ENCODE measurements at places on chromosomes 6 and 20.
A peak's percentile ranks its signal among the peaks of the same experiment; 100 is the strongest.

DNA sequence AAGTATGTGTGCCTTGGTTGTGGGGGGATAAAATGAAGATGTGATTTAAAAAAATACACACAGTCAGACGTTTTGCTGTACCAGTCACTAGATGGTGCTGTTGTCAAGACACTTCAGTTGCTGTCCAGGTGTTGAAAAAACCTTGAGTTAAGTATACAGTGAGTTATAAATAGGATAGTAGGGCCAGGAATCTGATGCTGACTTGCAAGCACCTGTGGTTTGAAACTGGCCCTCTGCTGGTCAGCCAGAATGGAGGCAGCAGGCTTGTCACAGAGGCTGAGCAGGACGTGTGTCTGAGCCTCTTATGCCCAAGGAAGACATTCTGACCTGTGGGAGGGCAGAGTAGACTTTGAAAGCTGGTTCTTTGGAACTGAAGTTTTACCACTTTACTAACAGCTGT is 27.8 kb downstream of the RNF8 start:
- DNase-seq, result peak; percentile 40

DNA sequence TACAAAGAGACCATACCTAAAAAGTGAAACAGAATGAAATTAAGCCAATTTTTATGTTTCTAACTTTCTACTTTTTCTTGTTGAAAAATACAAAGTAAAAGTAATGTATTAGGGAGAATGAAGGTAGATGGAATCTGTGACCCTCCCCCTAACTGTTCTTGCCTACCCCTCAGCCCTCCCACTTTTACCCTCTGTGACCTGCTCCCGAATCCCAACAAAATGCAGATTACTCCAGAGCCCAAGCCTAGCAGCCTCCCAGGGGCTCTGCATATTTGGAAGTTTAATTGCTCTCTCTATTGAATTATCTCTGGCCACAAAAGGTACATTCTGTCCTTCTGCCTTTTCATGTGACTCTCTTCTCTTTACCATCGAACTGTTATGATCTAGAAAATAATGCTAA is 201.5 kb downstream of the PKHD1 start:
- DNase-seq, result no peak

- DNase-seq, result no peak
These were observed 14.4 kb upstream of the GPR6 start for GRCh38 chr6:109963598-109964170.

DNA sequence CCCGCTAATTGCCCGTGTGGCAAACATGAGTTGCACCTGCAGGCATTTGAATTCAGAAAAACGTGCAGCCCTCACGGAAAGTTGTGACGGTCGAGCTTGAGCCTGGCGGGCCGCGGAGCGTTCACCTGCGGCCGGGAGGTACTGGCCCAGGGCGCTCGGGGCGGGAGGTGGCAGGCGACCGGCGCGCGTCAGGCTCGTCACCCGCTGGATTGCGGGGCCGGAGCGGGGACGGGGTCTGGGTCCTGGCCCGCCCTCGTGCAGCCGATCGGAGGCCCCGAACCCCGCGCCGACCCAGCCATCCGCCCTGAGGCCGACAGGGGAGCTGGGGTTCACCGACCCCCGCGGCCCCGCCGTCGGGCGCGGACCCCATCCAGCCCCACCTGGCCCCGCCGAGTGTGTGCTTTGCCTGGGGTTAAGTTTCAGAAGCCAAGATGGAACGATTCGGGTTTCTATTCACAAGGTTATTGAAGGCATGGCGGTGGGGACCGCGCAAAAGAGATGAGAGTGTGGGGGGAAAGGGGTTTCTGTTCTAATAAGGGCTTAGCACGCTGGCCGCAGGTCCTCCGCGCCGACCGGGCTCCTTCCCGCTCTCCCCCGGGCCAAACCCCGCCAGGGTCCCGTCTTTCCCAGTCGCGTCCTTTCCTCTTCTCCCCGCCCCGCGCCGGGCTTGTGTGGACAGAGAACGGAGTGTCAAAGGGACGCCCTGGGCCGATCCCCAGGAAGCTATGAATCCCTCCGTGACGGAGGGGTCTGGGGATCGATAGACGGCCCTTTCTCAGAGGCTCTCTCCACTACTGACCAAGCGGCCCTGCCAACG is 1.6 kb upstream of the HEY2 start:
- DNase-seq, result peak; percentile 39

DNA sequence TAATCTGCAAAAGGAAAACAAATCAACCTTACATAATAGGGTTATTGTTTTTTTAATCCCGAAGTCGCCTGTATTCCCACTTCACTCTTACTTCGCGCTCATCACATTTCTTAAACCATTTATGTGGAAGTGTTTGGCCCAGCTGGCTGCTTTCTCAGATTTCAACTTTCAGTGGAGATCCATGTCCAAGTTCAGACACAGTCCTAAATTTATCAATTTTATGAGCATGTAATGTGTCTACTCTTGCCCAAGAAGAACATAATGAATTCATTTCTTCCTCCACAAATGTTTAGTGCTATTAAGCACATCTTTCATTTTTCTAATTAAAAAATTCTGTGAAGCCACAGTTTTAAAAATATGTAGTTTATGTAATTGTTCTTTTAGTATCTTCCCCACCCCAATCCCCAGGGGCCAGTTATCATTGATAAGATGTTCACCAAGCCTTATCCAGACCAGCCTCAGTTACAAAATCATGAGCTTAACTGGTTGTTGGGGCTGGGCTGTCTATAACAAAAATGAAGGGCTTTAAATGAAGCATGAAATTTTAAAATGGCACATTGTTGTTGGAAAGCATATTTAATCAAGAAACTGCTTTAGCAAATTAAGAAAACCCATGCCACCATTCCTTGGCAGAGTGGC is 151.7 kb downstream of the UST start:
- DNase-seq, result no peak

- DNase-seq, result no peak
These were observed 305.5 kb downstream of the QKI start for GRCh38 chr6:163720005-163720404.

DNA sequence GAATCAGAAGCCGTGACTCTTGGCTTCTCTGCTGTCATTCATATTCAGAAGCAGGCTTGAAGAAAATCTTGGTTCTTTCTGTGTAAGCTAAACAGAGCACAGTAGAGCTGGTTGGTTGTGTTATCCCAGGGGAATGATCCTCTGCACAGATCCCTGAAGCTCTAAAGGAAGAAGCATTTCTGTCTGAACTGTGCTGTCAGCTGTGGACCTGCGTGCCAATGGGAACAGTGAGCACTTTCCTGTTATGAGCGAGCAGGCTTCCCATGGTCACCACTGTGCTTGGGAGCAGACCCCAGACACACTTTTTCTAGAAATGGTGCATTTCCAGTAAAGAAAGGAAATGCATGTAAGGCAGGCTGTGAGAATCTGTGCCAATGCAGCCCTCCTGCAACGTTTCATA is 490.2 kb downstream of the EPM2A start:
- no peak for DNase-seq

DNA sequence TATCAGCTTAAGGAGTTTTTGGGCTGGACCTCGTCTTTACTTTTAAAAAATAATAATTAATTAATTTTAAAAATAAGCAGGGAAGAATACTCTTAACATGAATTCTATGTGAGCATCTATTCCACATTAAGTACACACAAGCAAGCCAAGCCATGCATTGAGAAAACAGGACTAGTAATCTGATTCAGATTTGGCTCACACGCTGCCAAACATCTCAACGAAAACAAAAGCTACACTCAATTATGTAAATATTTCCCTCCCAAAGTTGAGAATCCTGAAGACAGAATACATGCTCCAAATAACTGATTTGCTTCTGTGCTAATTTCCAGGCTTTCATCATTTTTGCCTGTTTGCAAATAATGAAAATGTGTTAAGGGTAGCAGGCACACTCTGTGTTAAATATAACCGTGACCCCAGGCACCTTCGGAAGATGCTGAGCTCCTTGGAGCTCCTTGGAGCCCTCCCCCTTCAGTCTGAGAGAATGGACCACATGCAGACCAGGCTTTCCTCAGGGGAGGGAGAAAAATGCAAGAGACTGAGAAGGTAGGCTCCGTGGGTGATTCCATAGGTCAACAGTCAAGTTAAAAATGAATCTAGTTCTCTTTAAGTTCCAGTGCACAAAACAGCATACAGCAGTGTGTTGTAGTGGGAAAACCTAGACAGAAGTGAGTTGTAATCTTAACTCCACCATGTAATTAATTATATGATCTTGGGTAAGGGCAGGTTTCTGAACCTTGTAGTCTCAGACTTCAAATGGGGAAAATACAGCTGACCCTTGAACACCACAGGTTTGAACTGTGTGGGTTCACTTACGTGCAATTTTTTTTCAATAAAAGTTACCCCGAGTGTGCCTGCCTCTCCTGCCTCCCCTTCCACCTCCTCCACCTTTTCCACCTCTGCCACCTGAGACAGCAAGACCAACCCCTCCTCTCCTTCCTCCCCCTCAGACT is 161.3 kb upstream of the RREB1 start:
- DNase-seq, result no peak

DNA sequence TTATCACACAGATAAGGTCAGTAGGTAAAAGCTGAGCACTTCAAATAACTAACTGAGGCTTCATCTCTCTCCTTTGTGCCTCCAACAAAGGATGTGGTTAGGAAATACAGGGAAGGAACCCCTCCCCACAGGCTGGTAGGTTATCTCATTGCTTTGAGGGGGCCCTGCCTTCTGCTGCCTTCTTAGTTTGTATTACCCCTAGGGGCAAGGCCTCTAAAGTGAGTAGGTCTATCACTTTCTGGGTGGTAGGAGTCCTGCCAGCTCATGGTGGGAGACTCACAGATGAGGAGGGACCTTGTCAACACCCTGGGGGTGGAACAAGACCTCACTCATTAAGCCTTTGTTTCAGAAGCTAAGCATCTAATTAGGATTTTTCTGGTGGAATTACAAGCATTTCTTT is 34.6 kb downstream of the EDN1 start:
- DNase-seq, result no peak

DNA sequence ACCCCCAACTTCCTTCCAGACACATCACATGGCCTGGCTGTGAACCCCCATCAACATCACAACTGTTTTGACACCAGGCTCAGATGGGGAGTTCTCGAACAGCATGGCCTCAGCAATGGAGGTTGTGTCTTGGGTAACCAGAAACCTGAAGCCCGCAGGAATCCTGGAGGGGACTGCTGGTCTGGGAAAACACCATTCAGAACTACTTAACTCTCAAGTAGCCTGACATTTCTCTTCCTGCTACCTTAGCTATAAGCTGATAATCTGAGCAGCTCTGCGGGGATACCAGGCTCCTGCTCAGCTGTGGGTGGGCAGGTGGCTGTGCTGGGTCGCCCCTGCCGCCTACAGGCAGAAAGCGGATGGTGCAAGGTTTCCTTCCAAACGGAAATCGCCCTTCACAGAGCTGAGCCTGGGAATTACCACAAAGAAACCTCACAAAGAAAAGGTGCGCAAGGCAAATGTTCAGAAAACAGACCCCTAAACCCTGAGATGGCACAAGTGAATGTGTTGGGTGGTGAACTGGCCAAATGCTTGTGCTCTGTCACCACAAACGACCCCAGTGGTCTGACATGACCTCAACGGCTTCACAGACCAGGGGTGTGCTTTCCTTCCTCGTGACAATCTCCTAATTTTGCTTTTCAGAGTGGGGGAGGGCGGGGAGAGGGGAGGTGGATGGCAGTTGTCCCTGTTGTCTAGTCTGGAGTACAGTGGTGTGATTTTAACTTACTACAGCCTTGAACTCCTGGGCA is 29.5 kb downstream of the SNX5 start:
- peak; percentile 44 for DNase-seq

GRCh38 chr6:157150076-157150475 is 173.2 kb downstream of the TMEM242 start:
- no peak for DNase-seq

DNA sequence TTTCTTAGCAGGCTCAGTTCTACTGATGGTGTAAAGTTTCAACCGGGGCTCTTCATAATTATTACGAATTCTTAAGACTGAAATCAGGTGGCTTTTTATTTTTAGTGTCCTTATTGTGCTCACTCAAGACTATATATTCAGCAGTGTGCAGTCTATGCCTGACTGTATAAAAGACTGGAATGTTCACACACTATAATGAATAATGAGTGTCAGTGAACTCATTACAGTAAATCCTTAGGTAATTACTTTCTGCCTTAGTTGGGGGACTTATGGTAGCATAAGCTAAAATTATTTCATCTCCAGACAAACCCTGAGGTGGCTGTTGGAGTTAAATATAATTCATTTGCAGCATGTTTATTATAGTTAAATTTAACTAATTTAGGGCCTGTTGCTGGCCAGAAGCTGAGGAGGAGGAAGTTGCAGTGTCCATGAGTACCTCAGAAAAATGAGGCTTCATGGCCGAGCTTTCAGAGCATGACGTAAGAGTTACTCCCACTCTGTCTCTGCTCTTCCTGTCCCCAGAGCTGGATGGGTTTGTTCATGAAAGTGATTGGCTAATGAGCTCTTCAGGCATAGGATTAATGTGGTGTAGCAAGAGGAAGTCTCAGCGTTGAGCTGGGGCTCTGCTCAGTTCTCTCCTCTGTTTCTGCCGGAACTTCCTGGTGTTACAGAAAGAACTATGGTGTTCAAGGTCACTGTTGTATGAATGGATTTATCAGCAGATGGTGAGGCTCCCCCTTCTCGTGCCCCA is 335.7 kb downstream of the NRN1 start:
- DNase-seq, result peak; percentile 91

DNA sequence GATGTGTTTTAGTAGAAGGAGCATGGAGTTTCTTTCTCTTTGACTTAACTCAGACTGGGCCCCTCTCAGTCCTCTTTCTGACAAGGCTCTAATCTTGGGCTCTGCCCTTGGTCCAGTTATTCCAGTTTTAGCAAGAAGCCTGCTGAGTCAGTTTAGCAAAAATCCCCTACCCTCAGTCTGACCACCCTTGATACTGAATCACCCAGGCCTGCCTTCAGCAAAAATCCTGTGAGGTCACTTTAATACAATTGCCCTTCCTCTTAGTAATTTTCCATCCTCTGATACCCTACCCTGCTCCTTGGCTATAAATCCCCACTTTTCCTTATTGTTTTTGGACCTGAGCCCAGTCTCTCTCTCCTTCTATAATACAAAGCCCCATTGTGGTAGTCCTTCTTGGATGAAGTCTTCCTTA is 326.7 kb upstream of the NOX3 start:
- DNase-seq, result peak; percentile 37

DNA sequence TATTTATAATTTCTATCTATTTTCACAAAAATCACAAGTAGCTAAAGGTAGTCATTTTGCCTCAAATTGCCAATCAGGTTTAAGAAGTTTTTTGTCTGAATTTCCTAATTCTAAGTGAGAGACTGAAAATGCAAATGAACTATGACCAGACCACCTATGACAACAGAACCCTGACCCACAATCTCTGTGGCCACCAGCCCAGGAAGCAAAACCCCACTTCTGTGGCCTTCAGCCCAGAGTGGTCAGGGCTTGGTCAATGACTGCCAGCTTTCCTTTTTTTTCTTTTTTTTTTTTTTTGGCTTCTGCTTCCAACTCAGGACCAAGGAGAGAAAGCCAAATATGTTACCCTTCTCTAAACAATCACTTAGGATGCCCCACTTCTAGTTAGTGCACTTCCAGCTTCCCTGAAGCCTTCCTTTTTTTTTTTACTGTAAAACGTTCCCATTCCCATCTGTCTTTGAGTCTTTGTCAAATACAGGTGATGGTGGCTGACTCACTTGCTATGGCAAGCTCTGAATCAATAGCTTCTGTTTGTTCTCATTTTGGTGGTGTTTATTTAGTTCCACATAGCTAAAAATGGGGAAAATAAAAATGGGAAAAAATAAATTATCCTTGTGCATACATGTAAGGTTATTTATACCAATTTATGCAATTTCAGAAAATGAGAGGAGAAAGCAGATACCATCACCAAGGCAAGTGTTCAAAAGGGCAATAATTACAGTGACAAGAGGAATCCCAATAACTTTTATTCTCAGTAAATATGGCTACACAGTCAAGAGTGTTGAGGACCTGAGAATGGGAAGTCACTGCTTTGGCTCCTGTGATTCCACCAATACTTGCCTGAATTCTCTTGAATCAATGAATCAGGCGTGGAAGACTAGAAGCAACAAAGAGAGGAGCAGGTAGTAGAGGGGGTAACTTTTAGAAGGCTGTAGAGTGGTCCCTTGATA is 170.3 kb upstream of the PDE7B start:
- DNase-seq, result no peak

Measured in suppressor macrophage treated with lipopolysaccharide for 4 hours (primary cell).